ENCODE measurements at places on chromosomes 11 and 22.

DNA sequence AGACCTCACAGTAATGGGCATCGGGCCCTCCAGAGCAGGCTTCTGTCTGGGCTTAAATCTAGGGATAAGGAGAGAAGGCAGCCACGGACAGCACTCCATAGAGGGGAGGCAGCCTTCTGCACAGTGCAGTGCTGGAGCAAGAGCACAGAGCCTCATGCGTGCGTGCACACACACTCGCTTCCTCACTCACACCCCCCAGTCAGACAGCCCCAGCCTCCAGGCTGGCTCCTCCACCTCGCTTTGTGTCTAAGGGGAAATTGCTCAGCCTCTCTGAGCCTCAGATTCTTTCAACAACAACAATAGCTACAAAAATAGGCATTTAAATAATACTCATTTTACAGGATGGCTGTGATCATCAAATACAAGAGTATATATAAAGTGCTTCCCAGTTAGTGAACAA is 26.7 kb upstream of the ETS1 start:
- no peak for DNase-seq

GRCh38 chr11:64870176-64870892 is 8.1 kb downstream of the EHD1 start:
- no peak for DNase-seq

DNA sequence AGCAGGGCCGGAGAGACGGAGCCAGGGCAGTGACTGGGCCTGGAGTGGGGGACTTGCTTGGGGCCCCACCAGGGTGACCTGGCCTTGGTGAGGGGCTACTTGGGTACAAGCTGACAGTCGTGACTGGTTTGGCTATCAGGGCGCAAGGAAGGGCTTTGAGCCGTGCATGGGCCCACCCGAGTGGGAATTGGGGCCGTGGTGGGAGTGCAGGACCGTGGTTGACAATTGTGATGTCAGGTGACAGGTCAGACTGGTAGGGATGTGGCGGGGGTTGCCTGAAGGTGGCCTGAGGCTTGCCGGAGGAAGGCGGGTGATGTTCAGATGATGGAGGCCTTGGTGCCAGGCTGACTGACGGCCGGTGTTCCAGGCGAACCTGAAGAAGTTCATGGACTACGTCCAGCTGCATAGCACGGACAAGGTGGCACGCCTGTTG is 5.6 kb downstream of the SHANK3 start:
- no peak for DNase-seq

GRCh38 chr11:83682611-83682973 is 396.4 kb upstream of the CCDC90B start:
- DNase-seq = no peak

DNA sequence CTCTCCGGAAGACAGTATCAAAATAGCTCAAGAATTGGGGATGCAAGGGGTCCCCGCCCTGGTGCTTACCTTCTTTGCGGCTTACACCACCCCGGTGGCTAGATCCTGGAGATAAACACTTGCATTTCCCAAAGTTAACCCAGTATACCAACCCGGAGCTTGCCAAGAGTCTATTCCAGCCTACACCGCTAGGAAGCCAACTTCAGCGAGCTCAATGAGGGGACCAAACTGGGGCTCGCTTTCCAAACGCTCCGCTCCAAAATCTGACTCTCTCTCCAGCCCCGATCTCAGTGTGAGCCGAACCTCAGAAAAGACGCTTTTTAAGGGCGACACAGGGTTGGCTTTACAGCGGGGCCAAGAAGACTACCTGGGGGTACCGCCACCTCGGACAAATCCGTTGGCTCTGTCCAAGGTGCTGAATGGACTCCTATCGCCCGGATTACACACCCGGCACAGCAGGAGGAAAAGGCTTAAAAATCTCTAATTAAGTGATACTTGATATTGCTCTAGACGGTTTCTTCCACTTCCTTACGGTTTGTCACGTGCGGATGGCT is 20.1 kb upstream of the BDNF start:
- DNase-seq = no peak

GRCh38 chr11:95338430-95338991 is 107.5 kb upstream of the SESN3 start:
- DNase-seq = no peak

GRCh38 chr11:128790196-128790595 is 76.9 kb downstream of the KCNJ1 start:
- DNase-seq = no peak

DNA sequence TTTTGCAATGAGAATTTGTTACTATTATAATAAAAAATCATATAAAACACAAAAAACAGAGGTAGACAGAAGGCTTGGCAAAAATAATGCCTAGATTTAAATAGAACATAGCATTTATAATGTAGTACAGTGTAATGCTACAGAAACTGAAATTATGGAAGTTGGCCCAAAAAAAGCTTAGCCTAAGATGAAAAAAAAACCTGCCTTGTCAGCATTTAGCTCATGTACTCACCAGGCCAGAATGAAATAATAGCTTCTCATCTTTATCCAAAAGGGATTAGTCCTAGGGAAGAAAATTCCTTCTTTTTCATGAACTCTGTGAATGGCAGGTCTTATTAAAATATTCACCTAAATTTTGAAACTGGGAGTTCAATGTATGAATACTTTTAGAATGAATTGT is 951.1 kb downstream of the LRRC4C start:
- DNase-seq = no peak

DNA sequence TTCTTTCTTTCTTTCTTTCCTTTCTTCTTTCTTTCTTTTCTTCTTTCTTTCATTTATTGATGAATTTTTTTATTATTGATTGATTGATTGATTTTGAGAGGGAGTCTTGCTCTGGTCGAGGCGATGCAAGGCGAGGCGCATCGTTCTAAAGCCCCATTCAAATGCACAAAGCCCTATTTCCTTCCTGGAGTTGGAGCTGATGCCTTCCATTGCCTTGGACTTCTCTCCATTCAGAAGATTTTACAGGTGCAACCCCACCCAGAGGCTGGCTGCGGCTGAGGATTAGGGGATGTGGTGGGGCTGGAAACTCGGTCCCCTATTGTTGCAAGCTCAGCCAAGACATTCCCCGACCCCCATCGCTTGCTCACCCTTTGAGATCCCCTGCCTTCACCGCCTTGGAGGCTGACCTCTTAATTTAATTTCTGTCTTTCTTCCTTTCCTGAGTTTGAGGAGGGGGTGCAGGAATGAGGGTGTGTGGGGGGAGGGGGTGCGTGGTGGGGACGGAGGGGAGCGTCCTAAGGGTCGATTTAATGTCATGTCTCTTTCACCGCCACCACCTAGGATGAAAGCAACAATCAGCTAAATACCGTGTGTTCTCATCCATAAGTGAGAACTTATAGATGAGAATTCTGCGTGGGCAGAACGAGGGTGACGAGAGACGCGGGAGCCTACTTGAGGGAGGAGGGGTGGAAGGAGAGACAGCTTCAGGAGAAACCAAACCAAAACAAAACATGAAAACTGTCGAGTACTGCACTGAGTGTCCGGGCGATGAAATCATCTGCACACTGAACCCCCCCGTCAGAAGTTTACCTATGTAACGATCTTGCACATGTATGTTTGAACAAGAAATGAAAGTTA is 3913.9 kb upstream of the OR11H1 start:
- no peak for DNase-seq

- DNase-seq = no peak
Observed at GRCh38 chr22:47295226-47295901, 532.9 kb downstream of the TBC1D22A start.

Data from effector CD8-positive, alpha-beta T cell (primary cell).